ENCODE measurements at places on chromosomes 13 and 19.

- no peak for DNase-seq
Observed at GRCh38 chr13:40502236-40502635, 164.2 kb downstream of the FOXO1 start.

- no peak for DNase-seq
Observed at GRCh38 chr13:49954674-49955455, 18.7 kb upstream of the SPRYD7 start.

GRCh38 chr13:31786011-31786410, 46.7 kb downstream of the RXFP2 start:
- no peak for DNase-seq

DNA sequence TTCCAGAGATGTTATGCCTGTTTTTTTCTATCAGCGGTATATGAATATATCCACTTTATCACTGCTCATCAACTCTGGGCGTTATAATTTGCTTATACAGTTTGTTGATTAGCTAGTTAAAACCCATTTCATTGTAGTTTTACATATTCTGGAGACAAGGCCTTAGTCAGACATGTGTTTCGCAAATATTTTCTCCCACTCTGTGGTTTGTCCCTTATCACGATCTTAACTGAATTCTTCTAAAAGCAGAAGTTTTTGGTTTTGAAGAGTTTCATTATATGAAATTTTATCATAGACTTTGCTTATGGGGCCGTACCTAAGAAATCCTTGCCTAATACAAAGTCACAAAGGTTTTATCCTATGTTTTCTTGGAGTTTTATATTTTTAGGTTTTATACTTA, 84.6 kb downstream of the FRY start:
- DNase-seq, result no peak

DNA sequence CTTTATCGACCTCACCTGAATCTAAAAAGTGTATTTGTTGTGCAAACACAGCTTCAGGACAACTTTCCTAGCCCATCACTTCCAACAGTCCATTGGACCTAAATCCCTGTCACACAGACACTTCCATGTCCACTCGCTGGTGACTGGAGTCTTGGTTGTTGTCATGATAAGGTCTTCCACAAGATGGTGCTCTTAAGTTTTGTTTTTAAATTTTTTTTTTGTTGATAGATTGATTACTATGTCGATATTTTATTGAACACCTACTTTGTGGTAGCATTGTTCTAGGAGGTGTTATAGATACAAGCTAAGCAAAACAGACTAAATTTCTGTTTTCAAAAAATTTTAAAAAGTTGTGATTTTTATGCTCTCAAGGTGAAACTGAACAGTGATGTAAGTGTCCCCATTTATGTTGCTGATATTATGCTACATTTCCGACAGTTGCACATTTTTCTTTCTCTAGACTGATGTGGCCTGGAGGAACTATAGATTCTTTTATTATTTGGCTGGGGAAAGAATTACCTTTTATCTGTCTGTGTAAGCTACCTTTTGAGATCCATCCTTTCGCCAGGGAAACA, 8.1 kb upstream of the ERICH6B start:
- DNase-seq, result no peak

GRCh38 chr13:64074971-64075474, 2659.4 kb upstream of the PCDH20 start:
- no peak for DNase-seq

GRCh38 chr19:42403586-42403985, 13.5 kb upstream of the CNFN start:
- DNase-seq, result no peak

DNA sequence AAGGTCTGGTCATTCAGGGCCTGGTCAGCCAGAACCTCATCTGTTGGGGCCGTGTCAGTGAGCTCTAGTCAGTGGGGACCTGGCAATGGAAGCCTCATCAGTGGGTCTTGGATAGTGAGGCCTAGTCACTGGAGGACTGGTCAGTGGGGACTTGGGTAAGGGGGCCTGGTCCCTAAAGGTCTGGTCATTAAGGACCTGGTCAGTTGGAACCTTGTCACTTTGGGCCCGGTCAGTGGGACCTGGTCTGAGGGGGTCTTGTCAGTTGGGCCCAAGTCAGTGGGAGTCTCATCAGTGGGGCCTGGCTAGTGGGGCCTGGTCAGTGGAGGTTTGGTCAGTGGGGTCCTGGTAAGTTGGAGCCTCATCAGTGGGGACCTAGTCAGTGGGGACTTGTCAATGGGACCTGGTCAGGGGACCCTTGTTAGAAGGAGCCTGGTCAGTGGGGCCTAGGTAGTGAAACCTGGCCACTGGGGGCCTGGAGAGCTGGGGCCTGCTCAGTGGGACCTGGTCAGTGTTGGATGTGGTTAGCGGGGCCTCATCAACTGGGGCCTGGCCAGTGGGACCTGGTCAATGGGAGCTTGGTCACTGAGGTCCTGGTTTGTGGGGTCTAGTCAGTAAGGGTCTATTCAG, 43.7 kb upstream of the TPM4 start:
- DNase-seq, result no peak

DNA sequence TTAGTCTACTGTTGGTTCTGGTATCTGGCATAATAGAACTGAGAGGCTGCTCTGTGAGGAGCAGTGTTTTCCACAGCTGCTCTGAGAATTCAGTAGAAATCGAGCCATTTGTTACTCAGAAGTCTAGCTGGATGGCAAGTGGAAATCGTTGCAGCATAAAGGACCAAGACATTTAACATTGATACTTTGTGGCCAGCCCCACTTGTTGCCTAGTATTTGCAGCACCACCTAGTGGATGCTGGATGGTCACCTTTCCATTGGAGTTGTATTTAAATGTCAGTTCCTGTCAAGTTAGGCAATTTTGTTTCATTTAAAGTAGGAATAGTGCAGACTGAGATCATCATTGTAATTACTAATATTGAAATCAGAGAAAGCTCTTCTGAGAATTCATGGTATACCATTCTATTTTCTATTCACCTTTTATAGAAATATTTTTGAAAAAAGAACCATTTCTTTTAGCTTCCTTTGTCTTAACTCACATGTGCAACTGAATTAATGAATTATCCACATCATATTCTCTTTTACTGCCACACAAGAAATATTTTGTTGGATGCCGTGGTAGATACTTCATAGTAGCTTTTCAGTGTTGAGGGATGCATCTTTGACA, 64.6 kb downstream of the PDS5B start:
- peak; percentile 59 for DNase-seq

All from CD4-positive, alpha-beta T cell treated with Interleukin-4 for 1 hour (primary cell).